ENCODE measurements at places on chromosomes 3 and 15.

DNA sequence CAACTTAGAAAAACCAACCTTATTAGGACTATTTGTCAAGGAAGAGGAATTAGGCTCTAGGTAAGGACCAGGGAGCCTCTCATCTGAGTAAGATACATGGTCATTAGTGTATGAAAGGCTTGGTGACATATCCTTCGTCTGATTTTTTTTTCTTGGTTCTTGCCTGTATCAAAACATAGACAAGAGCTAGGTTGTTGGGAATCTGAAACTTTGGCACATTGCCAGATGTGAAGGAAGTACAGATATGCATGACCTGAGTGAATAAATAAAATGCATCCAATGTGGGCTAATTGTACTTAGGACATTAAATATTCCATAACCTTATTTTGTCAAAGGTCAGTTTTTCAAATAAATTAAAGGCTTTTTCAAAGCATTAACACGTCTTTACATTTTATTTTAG, 151.8 kb downstream of the SYNPR start:
- DNase-seq, result no peak

DNA sequence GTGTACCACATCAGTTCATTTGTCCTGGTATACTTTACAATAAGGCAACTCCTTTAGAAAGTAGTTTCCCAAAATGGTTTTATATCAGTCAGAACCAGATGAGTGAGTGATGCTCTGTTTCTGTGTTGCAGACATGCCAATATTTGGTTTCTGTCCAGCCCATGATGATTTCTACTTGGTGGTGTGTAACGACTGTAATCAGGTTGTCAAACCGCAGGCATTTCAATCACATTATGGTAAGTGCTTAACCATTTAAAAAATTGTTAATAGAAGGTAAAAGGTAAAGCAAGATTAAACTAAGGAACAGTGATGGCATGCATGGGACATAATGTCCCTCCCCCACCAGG, 40.0 kb upstream of the SCAANT1 start:
- no peak for DNase-seq

DNA sequence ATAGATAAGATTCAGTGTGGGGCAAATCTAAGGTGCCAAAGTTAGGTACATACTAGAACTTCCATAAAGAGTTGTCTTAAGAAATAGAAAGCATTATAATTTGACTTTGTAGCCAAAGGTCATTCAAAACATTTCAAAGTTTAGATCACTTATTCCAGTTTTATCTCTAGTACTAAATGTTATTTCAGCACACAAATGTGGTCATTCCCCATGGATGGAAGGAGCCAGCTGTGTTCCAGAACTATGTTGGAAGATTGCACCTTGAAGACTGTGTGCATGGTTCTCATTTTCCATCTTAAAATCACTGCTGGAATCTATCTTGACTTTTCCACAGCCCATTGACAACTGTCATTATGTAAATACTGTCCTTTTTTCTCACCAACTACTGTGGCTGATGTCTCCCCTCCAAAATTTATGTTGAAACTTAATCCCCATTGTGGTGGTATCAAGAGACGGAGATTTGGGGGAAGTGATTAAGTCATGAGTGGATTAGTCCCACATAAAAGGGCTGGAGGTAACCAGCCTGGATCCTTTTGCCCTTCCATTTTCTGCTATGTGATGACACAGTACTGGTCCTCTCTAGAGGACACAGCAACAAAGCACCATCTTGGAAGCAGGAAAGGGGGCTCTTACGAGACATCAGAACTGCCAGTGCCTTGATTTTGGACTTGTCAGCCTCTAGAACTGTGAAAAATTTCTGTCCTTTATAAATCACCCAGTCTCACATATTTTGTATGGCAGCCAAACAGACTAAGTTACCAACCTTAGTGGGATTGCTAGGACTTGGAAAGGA, 24.0 kb downstream of the TGFBR2 start:
- DNase-seq, result no peak

DNA sequence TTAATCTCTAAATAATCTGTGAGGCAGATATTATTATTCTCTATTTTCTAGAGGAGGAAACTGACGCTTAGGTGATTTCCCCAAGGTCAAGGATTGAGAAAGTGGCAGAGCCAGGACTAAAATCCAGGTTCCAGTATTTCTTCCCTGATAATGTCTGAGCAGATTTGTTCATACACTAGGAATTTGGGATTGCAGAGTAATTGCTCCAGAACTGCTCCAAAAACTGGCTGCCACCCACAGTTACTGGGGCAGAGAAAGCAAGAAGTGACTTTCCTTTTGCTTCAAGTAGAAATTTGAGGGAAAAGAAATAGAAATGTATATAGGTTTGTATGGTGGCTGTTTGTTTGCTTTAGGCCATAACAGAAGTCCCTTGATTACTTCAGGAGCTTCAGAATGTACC, 60.6 kb downstream of the SLC12A8 start:
- no peak for DNase-seq

DNA sequence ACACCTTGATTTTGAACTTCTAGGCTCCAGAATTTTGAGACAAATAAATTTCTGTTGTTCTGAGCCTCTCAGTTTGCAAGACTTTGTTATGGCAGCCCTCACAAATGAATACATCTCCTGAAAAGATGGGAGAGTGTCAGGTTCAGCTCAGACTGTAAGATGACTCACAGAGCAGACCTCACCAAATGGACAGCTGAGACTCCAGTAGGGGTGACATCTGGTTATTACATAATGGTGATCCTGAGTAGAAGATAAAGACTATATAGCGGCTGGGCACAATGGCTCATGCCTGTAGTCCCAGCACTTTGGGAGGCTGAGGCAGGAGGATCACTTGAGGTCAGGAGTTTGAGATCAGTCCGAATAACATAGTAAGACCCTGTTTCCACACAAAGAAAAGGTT, 26.2 kb upstream of the MTMR14 start:
- no peak for DNase-seq

DNA sequence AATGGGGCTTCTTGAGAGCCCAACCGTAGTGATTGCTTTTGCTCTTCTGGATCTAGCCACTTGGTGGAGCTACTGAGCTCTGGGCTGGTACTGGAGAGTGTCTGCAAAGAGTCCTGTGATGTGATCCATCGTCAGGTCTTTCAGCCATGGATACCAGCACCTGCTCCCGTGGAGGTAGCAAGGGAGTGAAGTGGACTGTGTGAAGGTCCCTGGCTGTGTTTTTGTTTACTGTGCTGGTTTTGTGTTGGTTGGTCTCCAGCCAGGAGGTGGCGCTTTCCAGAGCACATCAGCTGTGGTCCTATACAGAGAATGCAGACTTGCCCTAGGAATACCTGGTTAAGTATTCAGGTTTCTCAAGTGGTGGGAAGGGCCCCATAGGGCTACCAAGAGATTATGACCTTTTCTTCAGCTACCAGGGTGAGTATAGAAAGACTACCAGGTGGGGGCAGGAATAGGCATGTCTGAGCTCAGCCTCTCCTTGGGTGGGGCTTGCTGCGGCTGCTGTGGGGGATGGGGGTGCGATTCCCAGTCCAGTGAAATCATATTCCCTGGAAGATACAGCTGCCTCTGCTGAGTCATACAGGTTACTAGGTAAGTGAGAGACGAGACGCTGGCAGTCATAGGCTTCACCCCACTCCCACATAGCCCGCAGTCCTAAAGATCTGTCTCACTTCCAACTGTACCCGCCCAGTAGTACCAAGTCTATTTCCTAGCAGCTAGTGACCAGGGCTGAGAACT, 733.7 kb downstream of the ZNF385D start:
- no peak for DNase-seq

DNA sequence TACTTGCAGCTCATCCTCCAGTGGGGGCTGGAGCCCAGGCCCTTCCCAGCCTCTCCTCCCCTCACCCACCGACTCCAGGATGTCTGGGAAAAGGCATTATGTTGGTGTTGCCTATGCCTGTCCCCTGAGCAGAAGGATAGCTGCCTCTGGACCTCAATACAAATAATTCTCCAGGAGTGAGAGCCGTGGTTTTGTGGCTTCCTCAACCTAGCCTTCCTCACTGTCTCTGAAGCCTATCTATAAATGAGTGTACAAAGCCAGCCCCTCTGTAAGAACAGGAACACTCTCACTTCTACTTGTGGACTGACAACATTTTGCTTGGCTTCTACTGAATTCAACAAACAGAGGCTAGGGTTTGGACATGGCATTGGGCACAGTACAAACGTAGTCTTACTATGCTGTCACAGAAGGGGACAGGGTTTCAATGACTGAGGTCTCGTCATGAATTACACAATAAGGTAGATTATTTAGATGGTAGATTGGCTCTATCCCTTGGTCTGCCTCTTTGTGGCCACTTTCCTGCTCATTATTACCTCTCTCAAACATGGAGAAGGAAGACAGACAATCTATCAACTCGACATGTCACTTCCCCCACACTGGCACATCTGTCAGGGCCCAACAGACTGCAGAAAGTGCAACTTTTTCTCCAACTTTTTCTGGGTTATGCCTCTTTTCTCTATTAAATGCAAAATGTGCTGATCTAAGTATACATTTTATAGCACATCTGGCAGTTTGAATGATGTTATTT, 82.8 kb upstream of the MEX3B start:
- no peak for DNase-seq

GRCh38 chr3:128167646-128167972, 14.3 kb downstream of the EEFSEC start:
- no peak for DNase-seq
